PC-3 (cell line): ENCODE measurements at places on chromosomes 4 and X.

DNA sequence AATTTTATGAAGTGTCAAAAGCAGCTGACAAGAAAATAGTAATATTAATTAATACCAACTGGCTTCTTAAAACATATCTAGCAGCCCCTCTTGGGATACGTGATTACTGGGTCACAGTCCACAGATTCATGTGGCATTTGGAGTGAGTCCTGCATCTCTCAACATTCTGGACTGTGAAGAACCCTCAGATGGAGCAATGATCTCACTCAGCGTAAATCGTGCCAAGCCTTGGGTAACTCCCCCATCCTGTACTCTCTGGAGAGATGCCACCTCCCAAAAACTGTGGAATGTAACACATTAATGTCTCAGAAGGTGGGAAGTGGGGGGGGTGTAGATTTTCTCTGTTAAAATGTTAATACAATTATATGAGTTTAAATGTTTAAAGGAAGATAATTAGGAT, 118.2 kb upstream of the IQCM start:
- H3K4me3 ChIP-seq = no peak overlapping the region
- H3K27ac ChIP-seq = no peak overlapping the region
- no peak for DNase-seq
- no peaks in the 10 kb centered on the region for H3K27me3 ChIP-seq
- no peaks in the 10 kb centered on the region for H3K4me1 ChIP-seq

GRCh38 chr4:48641401-48641800, 138.7 kb downstream of the FRYL start:
- no peak overlapping the region for H3K4me3 ChIP-seq
- peaks cover 4% of the 10 kb centered on the region; the same call in 1 of the 2 replicates for H3K4me1 ChIP-seq
- DNase-seq = no peak
- H3K27ac ChIP-seq = no peak overlapping the region

DNA sequence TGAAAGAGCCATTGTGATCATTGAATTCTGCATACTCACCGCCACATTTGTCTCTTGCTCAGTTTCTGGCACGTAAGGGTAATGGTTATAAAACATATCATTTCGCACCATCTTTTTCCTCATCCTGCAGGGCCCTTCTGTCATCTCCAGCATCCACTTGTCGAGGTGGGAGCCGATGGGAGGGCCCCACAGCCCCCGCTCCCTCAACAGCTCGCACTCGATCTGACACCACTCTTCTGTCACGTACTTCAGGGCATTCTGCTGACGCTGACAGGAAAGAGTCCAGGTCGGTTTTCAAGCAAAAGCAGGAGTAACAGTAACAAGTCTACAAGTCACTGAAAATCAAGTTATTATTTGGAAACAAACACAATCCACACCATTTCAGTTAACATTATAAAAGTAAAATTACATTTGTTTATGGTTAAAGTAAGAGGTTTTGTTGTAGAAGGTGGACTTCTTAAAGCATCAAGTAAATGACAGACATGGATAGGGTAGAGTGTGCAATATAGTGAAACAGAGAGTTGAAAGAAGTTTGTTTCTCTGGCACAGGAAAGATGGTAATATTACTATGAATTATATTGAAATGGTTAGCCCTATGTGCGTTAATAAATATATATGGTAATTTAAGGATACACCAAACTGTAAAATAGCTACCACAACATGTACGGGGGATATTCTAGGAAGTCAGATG, 150.6 kb downstream of the CDS1 start:
- no peaks in the 10 kb centered on the region for H3K4me1 ChIP-seq
- no peak overlapping the region for H3K4me3 ChIP-seq
- no peaks in the 10 kb centered on the region for H3K27me3 ChIP-seq
- peaks cover 10% of the 10 kb centered on the region; the same call in 1 of the 2 replicates for H3K36me3 ChIP-seq
- no peak overlapping the region for H3K27ac ChIP-seq

DNA sequence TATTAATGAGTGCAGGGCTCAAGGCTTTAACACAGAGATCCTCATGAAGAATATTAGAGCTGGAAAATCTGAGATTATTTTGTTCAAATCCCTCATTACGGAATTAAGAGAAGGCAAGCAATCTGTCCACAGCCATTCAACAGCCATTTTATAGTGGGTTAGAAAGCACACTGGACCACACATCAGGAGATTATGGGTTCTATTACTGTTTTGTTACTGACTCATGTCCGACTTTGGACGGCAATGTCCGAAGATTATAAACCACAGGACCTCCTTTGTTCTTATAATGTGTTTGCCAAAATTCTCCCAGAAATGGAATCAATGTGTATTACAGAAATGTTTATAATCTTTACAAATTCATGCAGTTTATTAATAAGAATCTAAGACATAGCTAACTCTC, 8.1 kb downstream of the LAMTOR3 start:
- H3K36me3 ChIP-seq = peaks cover 18% of the 10 kb centered on the region; the same call in 1 of the 2 replicates
- no peaks in the 10 kb centered on the region for H3K27me3 ChIP-seq
- peaks cover 13% of the 10 kb centered on the region for H3K4me1 ChIP-seq
- no peak overlapping the region for H3K4me3 ChIP-seq

- no peak overlapping the region for H3K4me3 ChIP-seq
- no peaks in the 10 kb centered on the region for H3K36me3 ChIP-seq
- no peak overlapping the region for H3K27ac ChIP-seq
- DNase-seq = peak; percentile 95
Measured at GRCh38 chrX:106917830-106918500, 2.2 kb upstream of the CLDN2 start.

DNA sequence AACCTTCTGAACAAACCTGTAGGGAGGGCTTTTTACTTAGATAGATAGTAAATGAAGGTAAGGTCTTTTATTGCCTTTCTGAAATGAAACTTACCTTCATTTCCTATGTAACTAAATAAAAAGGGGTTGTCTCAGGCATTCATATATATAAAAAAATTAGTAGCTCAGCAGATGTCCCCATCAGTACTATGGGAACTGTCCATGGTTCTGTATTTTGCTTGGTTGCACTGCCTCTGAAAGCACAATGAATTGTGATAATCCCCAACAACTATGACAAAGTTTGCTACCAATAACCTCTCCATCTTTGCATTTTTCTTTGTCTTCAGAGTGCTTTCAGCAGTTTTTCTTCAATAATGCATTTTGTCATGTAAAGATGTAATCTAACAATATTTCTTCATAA, 222.4 kb downstream of the SLIT2 start:
- no peak overlapping the region for H3K4me3 ChIP-seq
- no peaks in the 10 kb centered on the region for H3K36me3 ChIP-seq
- peak; percentile 31 for DNase-seq
- H3K4me1 ChIP-seq = no peaks in the 10 kb centered on the region
- H3K27ac ChIP-seq = no peak overlapping the region

- no peaks in the 10 kb centered on the region for H3K27me3 ChIP-seq
- no peak overlapping the region for H3K4me3 ChIP-seq
- H3K27ac ChIP-seq = no peak overlapping the region
Measured at GRCh38 chr4:183405303-183405702, 39.1 kb upstream of the CDKN2AIP start.
